ENCODE measurements at places on chromosomes 12 and 14. TPM values are rescaled to one million over a fixed set of nuclear protein-coding genes. Genes with fewer than 3 reads are reported as not detected.

FITM1 gene
- total RNA-seq = 0.58 TPM

VRTN gene
- total RNA-seq = not detected

MGST1 gene
- total RNA-seq = 1,962 TPM

C12orf50 gene
- 0.13 TPM for total RNA-seq

JAG2 gene
- 25.1 TPM for total RNA-seq

RAD51B gene
- total RNA-seq = 14.7 TPM

KCNJ8 gene
- 16.5 TPM for total RNA-seq

SLCO1C1 gene
- 0.55 TPM for total RNA-seq

MMP14 gene
- 273 TPM for total RNA-seq

PLEKHG7 gene
- total RNA-seq = not detected

P2RX2 gene
- total RNA-seq = not detected

GRCh38 chr12:59004456-59004855 is 84.2 kb upstream of the LRIG3 start:
- no peak for DNase-seq

GRCh38 chr12:124165695-124166094 is 129.2 kb upstream of the RFLNA start:
- DNase-seq = no peak

GRCh38 chr14:71331403-71331802 is 424.1 kb downstream of the PCNX1 start:
- DNase-seq = no peak

DNA sequence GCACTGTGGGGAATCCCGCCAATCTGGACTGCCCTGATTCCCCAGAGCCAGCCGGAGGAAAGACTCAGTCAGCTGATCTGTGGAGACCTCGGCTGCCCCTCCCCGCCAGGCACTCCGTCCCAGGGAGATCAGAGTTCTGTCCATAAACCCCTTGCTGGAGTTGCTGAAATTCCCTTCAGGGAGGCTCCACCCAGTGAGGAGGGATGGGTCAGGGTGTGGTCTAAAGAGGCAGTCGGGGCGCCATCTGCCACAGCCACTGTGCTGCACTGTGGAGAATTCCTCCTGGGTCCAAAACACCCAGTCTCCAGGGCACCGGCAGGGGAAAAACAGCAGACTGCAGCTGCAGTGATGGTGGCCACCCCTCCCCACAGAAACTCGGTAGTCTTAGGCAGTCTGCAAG is 1922.3 kb upstream of the FLRT2 start:
- DNase-seq = no peak

GRCh38 chr14:61876362-61877034 is 114.3 kb downstream of the SNAPC1 start:
- no peak for DNase-seq

- DNase-seq = no peak
Measured at GRCh38 chr14:90511795-90512328, 115.0 kb downstream of the CALM1 start.

GRCh38 chr12:67709367-67709954 is 60.9 kb downstream of the DYRK2 start:
- DNase-seq = no peak

- no peak for DNase-seq
Measured at GRCh38 chr12:122932207-122932606, 34.1 kb downstream of the ABCB9 start.

DNA sequence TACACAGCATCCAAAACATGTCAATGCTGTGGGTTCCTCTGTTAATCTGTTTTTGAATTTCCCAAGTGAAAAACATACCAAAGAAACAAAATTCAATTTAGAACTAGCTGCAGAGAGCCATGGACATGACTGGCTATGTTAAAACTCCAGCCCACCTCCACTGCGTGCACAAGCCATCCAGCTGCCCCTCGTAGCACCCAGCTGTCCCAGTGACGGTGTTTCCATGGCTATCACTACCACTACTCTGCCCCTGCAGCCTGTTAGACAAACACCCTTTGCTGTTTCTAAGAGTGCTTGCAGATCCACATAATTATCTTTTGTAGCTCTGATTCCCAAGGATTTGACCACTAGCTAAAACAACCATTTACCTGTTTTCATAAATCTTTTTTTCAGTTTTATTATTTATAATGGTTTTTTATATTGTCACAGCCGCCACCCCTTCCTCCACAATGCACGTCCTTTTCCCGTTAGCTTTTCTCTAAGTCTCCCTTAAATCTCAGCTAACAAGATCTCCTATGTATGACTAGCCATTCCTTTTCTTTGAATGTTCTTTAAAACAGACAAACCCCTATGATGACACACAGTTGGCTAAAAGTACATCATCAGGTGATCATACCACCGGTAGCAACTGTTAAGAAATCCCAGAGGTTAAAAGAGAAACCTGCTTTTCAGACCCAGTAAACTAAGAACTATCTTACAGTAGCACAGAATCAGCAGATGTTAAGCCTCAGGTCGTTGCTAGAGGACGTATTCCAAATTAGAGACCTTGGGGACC is 37.8 kb upstream of the NAA30 start:
- DNase-seq = no peak

DNA sequence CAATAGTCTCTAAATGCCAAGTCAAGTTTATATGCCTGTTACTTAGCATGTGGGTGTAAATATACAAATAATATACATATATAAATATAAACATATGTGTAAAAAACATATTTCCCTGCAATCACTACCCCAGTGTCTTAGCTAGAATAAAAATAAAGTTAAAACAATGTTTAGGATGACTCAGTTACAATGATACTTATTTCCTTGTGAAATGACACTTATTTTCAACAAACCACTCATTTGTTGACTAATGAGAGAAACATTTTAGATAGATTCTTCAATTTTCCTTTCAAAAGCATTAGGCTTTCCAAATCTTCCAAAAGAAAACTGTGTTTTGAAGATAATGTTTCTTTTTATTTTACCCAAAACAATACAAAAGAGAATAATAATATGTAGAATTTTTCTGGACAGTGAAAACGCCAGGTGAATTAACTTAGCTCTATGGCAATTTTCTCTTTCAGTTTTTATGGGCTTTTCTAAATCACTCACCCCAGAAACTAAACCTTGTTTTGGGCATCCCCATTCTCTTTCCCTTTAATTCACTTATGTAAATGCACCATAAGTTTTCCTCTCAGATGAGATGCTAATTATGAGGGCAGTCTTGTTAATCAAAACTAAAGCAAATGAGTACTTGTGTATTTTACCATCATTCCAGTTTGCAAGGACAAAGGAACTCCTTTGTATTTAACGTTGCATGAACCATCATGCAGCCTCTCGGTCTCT is 465.9 kb downstream of the BCAT1 start:
- no peak for DNase-seq

- DNase-seq = no peak
Measured at GRCh38 chr14:51963286-51963685, 26.1 kb upstream of the RTRAF start.

DNA sequence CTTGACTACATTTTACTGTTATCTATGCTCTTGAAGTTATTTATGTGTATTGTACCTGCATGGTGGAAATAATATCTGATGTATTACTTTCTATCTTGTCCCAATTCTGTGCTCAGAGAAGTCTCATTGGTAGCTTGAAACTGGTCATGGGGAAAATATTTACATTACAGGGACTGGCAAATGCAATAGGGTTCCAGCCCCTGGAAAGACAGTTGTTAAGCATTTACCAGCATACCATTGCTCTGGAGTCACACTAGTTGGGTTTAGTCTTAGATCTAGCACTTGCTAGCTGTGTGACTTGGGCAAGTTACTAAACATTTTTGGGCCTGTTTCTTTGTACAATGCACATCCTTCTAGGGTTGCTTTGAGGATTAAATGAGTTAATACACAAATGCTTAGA is 86.3 kb upstream of the NRXN3 start:
- DNase-seq = no peak

- DNase-seq = no peak
Measured at GRCh38 chr12:119115296-119115905, 63.3 kb upstream of the HSPB8 start.

- no peak for DNase-seq
Measured at GRCh38 chr12:76927170-76927784, 48.5 kb upstream of the CSRP2 start.

GRCh38 chr12:108611884-108612415 is 14.1 kb upstream of the TMEM119 start:
- no peak for DNase-seq

GRCh38 chr12:62481843-62482540 is 15.4 kb downstream of the MON2 start:
- DNase-seq = no peak

DNA sequence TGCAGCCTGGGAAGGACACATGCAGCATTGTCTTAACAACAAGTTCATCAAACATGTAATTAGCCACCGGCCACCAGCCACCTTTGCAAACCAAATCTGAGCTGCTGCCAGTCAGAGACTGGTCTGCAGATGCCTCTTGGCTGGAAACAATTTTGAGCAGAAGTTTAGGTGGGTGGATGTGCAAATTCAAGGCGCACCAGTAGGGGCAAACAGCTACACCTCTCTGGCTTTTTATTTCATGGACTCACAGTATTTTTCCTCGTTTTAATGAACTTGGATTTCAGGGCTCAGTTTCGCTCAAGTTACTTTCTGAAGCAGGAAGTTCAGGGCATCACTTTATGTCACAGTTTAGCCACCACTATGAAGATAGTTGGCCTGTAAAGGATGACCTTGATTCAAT is 94.3 kb downstream of the OTX2 start:
- DNase-seq = no peak

GRCh38 chr12:69984241-69984640 is 159.2 kb downstream of the MYRFL start:
- no peak for DNase-seq

- no peak for DNase-seq
Measured at GRCh38 chr12:123894823-123895345, 77.7 kb downstream of the CCDC92 start.

DNA sequence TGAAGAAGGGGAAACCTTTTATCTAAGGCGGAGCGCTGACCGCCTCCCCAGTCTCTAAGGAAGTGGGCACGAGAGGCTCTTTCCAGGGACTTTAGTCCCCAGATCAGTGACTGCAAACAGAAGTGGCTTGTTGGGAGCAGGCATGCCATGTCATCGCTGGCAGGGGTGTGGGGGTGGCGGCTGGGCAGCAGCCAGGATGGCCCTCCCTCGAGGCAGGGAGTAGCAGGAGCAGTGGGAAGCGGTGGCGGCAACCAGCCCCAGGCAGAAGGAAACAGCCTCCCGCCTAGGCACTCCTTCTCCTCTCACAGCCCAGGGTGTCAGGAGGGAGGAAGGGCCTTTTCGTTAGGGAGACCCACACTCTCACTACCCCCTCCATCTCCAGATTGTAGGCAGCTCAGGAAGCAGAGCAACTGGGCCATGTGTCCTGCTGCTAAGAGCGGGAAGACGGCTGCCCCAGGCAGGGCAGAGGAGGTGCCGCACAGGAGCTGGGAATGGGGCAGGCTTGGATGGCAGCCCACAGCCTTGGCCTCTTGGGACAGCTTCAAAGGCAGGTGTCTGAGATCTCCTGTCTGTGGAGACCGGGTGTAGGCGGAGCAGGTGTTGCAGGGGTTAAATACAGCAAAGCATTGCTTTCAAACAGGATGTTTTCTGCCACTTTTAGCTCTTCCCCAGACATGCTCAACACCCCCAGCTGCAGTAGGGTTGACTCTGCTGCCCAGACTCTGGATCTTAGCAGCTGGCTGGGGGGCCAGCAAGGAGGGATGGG is 21.8 kb downstream of the VDR start:
- peak; percentile 90 for DNase-seq

- no peak for DNase-seq
Measured at GRCh38 chr14:57066463-57066862, 202.2 kb downstream of the EXOC5 start.

GRCh38 chr12:11804130-11804529 is 154.7 kb downstream of the ETV6 start:
- no peak for DNase-seq

DNA sequence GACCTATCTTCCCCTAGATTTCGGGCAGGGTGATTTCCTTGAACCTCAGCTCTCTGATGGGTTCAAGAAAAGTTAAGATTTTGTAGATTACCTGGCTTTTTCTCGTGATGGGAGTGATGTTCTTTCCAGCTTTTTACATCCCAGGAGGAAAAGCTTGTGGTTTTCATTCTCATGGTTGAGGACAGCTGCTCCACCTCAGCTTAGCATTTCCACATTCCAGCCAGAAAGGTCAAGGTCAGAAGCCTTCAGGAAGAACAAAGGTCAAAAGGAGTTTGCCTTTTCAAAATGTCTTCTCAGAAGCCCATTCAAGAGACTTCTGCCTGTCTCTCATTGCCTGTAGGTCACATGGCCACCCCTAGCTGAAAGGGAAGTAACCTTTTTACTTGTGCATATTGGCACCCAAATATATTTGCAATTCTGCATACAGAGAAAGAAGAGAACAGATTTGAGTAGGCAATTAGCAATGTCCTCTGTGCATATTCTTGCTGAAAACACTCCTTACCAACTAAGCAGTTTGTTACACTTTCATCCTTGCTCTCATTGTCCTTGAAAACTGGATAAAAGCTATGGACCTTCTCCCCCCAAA is 6.6 kb upstream of the ADGRD1 start:
- no peak for DNase-seq

GRCh38 chr14:88834883-88835431 is 10.5 kb downstream of the TTC8 start:
- no peak for DNase-seq

- no peak for DNase-seq
Measured at GRCh38 chr12:70823182-70823976, 97.2 kb downstream of the PTPRR start.

- DNase-seq = no peak
Measured at GRCh38 chr14:71764701-71765382, 167.4 kb upstream of the RGS6 start.

DNA sequence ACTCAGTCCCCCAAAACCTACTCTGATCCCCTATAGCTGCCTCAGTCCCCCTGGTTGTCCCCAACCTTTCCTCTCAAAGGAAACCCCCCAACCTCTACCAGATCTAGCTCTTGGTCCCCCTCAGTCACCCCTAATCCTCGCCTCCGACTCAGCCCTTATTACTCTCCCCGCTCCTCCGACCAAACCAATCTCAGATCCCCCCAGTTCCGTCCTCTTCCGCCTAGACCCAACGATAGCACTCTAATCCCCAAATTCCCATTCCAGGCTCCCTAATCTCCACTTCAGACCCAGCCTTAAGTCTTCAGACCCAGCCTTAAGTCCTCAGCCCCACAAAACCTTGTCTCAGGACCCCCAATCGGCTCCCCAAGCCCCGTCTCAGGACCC is 612 bp downstream of the VPS37B start:
- DNase-seq = no peak

GRCh38 chr12:22653075-22653474 is 28.1 kb downstream of the ETNK1 start:
- DNase-seq = no peak
